NCI-H2081 (cell line): ENCODE measurements at places on chromosomes 5 and 9.

- DNase-seq: no peak
Measured at GRCh38 chr5:7868427-7868772, 431 bp downstream of the FASTKD3 start.

GRCh38 chr5:67358186-67358585 lies 161.6 kb upstream of the CD180 start:
- no peak for DNase-seq

GRCh38 chr5:52690236-52690768 lies 97.4 kb upstream of the ITGA1 start:
- DNase-seq: no peak

GRCh38 chr9:110745676-110746075 lies 77.1 kb downstream of the MUSK start:
- no peak for DNase-seq

GRCh38 chr5:174529925-174530681 lies 194.3 kb upstream of the MSX2 start:
- no peak for DNase-seq

- DNase-seq: no peak
Measured at GRCh38 chr9:98502976-98503325, 205.8 kb downstream of the GABBR2 start.

- DNase-seq: no peak
Measured at GRCh38 chr5:4017076-4017803, 421.6 kb downstream of the IRX1 start.

- no peak for DNase-seq
Measured at GRCh38 chr9:11742471-11742870, 950.7 kb upstream of the TYRP1 start.

- no peak for DNase-seq
Measured at GRCh38 chr5:111914966-111915636, 158.1 kb upstream of the NREP start.
